ENCODE measurements at places on chromosomes 5 and 9.

- no peak for DNase-seq
These were observed 383.8 kb downstream of the TMEM232 start for GRCh38 chr5:110342683-110343082.

DNA sequence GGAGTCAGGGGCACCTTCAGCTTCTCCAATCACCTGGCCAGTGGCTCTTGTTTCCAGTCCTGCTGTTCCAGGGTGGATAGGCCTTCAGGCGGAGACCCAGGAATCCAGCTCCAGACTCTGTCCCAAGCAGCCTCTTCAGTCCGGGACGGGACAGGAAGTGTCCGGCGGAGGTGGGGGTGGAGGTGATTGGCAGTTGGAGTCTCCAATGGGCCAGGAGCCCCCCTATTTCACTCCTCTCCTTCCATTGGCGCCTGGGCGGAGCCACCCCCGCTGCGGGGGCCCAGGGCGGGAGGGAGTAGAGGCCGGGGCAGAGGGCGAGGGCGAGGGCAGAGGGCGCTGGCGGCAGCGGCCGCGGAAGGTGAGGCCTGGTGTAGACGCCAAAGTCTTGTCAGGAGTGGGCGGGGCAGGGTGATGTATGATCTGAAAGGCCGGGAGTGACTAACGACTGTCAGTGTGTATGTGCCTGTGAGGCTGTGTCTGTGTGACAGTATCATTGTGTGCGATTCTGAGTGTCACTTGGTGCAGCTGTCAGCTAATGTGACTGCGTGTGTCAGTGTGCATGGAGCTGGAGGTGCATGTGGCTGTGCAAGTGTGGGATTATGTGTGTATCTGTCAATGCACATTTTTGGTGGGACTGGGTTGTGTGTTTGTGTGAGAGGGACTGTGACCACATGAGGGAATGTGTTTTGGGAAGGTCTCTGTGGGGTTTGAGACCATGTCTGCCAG is at the start of gene IL11RA:
TSS of gene IL11RA (plus strand) at position 310 of the 726 bp plus-strand sequence. CDS start 3,033 bp downstream, outside the sequence.
- DNase-seq: peak; percentile 74

- peak; percentile 99 for DNase-seq
These were observed 84.4 kb downstream of the ADRB2 start for GRCh38 chr5:148910686-148911361.

DNA sequence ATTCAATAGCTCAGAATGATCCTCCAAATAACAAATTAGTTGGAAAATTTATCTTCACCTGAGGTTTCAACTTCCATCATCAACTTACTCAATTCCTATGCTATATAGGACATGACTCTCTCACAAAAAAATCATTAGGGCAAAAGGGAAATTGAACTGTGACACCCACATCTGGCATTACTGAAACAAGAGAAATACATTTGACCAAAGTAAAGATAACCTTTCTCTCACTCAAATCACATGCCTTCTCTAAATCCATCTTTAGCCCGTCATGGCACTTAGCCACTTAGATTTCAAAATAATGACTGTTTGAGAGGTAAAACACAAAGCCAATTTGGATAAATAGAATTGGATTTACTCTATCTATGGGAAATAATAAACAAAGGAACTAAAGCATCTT is 126.4 kb downstream of the ADAMTS6 start:
- DNase-seq: no peak

DNA sequence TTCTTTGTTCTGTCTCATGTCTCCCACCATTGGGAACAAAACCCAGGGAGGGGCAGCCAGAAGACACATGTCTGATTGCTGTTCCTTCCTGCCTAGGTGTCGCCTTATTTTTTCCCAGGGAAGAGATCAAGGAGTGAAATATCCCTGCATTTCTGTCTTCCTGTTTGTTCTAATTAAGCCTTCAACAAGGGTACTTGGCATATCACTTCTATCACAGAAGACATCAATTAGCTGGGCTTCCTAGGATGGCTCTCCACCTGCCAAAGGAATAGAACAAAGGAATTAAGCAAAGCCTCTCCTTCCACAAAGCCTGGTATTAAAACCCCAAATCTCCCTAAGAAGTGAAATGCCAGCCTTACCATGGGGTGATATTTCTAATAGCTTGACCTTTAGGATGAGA is 299.5 kb upstream of the CD180 start:
- DNase-seq: no peak

- peak; percentile 84 for DNase-seq
These were observed 20.4 kb upstream of the UBAP1 start for GRCh38 chr9:34158362-34158869.

- peak; percentile 1 for DNase-seq
These were observed 2.9 kb upstream of the LURAP1L start for GRCh38 chr9:12771891-12772290.

GRCh38 chr5:161077936-161078545 is 226.0 kb upstream of the ATP10B start:
- no peak for DNase-seq

- DNase-seq: no peak
These were observed 6.9 kb downstream of the RGMB start for GRCh38 chr5:98780390-98780789.
